Substantia nigra (tissue), 51 donors: ENCODE measurements at places on chromosomes 7 and 10.

DNA sequence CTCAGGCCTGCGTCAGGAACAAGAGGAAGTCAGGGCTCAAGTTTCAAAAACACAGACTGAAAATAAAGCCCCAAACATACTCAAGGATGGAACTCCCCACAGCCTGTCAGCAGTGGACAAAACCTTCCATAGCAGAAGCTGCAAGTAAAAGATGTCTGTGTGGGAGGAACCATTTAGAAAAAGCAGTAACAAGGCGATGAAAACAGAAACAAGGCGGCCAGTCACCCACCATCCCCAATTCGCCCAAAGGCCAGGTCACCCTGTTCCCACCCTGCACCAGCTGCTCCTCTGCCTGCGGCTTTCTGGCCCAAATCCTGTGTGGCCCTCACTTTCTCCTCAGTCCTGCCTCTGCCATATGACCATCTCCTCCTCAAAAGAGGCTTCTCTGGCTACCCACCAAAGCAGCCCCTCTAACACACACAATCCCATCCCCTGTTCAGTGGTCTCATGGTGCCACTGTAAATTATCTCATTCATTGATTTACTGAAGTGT, 27.8 kb downstream of the KCNMA1 start:
- no peak for DNase-seq

- DNase-seq = no peak
These were observed 26.9 kb downstream of the AHR start for GRCh38 chr7:17325364-17325763.

- no peak for DNase-seq
These were observed 181.9 kb upstream of the VSTM2A start for GRCh38 chr7:54360075-54360840.

GRCh38 chr7:68381731-68382130, 1216.5 kb upstream of the AUTS2 start:
- DNase-seq = no peak

DNA sequence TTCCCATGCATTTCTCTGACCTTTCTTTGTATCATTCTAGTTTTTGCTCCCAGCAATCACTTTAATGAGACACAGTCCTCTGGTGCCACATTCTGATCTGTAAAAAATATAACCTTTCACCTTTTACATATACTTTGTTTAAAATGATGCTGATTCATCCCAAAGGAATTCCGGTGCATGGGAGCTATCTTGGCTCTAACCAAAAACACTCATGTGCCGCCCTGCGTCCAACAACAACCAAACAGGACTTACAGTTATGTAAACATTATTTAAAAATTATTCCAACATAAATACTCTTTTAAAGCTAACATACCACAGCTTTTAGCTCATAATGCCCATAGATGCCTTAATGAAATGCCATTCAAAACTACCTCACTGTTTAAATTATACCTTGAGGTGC, 7.7 kb upstream of the OPALIN start:
- DNase-seq = no peak

DNA sequence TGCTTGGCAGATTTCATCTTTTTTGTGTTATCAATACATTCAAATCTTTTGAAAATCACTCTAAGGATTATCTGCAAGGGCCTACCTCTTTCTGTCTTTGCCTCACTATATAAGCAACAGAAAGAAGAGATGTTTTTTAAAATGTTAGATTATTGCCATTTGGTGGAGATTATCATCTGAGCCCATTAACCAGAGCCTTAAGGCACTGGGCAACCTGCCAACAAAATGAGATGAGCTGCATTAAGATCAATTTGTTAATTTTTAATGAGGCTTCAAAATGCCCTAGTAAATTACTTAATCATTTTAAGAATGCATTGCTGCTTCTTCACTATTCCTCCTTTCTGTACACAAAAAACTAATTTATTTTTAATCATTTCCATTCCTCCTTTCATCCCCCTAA, 314.1 kb downstream of the SNX13 start:
- no peak for DNase-seq

DNA sequence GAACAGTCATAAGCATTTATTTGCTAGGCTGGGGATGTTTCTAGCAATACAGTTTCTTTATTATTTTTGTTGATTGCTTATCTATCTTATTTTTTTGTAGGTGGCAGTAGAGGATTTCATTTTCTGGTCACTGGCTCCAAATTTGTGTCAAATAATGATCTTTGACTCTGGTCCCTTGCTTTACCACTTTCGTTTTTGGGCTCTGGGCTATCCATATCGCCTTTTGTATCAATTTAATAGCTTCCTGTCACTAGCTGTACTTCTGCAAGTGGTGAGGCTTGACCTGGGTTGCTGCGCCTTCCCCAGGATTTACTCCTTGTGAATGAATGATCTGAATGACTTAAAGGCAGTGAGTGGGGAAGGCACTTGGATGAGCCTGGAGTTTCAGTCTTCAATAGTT, 48.4 kb downstream of the MDFIC start:
- no peak for DNase-seq

GRCh38 chr7:133652547-133652946, 399.7 kb downstream of the EXOC4 start:
- no peak for DNase-seq

DNA sequence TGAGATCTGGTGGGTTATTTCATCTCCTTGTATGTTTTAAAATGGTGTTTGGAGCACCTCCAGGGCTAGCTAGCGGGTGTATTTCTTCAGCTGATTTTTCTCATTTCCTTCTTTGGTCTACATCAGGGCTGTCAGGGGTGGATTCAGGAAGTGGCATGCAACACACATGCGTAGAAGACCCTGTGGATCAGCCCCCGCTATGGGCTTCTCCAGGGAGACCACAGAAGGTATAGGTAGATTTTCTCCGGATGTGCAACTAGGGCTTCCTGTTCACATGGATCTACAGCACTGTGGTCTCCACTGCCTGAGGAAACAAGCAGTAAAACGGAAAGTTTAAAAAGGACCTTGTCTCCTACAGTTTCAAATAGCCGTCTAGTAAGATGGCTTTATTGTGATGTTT, 10.4 kb downstream of the NUB1 start:
- no peak for DNase-seq

GRCh38 chr10:129966889-129967578, 3.0 kb upstream of the EBF3 start:
- no peak for DNase-seq

GRCh38 chr10:49202266-49202665, 14.1 kb upstream of the TMEM273 start:
- DNase-seq = no peak

DNA sequence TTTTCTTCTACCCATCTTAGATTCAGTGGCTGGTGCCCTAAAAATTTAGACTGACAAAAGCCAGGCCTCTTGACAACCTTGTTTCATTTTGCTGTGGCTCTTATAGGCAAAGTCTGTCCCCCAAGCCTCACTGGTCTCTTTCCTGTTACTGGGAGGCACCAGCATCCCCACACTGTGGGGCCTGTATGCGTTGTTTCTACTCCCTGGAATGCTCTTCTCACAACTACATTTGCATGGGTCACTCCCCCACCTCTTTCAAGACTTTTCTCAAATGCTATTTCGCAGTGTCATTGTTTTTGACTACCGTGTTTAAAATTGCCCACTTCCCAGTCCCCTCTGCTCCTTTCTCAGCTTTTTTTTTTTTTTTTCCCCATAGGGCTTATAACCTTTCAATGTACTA, 108.7 kb upstream of the DGKB start:
- no peak for DNase-seq

- no peak for DNase-seq
These were observed 61.2 kb downstream of the DNAJB6 start for GRCh38 chr7:157397731-157398691.
